ENCODE measurements at places on chromosomes 5 and 9.

DNA sequence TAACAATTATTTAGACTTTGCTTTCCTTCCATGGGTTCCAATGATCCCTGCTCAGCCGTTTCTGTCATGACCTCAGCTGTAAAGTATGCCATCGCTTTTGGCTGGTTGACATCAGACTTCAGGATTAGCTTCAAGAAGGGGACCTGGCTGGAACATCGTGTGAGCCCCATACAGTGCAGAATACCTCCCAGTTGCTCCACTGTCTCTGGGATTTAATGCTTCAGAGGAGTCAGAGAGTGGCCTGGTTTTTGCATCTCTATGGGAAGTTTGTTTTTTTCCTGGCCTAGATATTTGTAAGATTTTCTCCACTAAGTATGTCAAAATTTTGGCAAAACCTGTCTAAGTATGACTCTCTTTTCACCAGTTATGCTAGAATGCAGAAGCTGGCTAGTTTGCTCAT lies 216.9 kb downstream of the GABBR2 start:
- DNase-seq = no peak

DNA sequence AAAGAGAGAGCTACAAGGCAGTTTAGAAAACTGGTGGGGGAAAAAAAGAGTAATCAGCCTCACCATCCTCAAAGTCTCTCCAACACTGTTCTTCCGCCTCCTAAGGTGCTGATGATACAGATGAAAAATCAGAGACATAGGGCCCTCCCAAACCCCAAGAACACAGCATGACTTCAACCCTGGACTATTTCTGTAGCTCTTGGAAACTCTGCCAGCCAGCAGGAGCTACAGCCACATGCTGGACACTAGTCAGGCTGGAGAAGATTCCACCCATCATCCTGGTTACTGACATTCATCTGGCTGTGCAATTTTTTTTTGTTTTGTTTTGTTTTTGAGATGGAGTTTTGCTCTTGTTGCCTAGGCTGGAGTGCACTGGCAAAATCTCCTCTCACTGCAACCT lies 42.4 kb downstream of the OXCT1 start:
- no peak for DNase-seq

DNA sequence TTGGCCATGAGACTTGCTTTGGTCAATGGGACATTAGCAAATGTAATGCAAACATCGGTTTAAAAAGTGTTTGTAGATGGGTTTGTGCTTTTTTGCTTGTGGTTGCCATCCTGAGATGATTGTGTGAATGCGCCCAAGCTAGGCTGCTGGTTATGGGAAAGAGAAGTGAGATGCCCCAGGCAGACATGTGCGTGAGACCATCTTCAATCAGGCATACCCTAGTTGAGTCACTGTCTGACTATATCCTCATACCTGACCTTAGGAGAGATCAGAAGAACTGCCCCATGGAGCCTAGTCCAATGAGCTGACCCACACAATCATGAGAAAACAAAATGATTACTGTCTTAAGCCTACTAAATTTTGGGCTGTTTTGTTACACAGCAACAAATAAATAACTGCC lies 36.8 kb upstream of the ZNF608 start:
- no peak for DNase-seq

DNA sequence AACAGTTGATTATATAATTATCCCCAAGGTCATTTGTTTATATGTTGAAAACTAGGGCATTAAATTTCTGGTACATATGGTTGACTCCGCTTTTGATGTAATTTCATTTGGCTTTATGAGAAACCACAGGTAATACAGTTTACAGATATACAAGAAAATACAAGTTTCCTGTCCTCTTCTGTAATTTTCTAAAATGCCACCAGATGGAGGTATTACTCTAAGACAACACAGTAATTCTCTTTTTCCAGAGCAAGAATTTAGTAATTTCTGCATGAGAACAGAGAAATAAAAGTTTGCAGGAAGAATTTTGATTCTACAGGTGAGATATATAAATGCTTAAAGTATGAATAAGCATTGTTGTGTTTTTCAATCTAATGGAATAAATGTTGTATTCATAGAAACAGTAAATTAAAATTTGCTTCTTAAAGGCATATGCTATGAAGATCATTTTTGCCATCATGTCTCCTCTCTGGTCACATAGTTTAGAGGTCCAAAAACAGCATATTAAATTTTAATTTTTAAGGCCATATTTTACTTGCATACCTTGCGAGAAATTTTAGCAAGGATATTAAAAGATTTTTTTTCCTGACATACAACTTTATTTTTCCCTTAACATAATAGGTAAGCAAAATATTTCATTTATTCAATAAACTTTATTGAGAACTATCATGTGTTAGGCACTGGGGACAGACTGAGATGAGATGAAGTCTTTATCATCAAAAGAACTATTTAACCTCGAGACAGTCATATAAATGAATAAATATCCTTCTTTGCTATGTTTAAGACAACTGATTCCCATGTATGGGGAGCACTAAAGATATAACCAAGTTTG lies 22.7 kb downstream of the CHD1 start:
- DNase-seq = no peak

DNA sequence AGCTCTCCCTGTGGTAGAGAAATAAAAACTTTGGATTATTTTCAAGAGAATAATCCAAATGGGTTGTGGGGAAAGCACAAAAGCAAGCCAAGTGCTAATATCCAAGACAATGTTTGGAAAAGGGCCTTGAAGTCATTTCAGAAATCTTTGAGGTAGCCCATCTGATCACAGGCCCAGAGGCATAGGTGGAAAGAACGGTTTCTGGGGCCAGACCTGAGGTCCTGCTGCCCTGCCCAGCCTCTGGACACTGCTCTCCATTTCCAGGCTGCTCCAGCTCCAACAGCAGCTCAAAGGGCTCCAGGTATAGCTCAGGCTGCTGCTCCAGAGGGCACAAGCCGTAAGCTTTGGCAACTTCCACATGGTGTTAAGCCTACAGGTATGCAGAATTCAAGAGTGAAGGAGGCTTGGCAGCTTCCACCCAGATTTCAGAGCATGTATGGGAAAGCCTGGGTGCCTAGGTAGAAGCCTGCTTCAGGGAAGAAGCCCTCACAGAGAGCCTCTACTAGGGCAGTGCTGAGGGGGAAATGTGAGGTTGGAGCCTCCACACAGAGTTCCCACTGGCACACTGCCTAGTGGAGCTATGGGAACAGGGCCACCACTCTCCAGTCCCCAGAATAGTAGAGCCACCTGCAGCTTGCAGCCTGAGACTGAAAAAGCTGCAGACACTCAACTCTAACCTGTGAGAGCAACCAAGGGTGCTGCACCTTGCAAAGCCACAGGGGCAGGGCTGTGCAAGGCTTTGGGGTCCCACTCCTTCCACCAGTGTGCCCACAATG lies 133.1 kb downstream of the PIK3R1 start:
- no peak for DNase-seq

DNA sequence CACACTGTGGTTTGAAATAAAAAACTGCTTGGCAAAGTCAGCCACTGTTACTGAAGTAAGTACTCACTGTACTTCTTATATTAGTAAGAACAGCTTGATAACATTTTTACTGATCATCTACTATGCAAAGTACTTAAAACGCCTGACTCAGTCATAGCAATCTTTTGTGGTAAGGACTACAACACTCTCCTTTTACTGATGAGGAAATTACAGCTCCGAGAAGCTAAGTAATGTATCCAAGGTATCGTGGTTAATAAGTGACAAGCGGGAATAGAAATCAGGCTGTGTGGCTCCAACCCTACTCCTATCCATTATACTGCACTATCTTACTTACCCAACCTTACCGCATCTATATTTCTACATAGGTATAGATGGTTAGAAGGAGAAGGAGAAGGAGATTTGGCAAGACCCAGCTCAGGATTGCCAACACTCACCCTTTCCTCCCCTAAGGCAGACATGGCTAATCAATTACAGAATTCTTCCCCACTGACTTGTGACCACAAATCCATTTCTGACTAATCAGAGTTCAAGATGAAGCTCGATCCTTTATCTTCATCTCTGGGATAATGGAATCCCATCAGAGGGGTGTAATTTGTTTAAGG lies 281.4 kb downstream of the SPOCK1 start:
- DNase-seq = no peak

GRCh38 chr9:129027224-129027684 lies 877 bp downstream of the SH3GLB2 start:
- no peak for DNase-seq

GRCh38 chr9:13414349-13414748 lies 134.9 kb upstream of the MPDZ start:
- DNase-seq = no peak

DNA sequence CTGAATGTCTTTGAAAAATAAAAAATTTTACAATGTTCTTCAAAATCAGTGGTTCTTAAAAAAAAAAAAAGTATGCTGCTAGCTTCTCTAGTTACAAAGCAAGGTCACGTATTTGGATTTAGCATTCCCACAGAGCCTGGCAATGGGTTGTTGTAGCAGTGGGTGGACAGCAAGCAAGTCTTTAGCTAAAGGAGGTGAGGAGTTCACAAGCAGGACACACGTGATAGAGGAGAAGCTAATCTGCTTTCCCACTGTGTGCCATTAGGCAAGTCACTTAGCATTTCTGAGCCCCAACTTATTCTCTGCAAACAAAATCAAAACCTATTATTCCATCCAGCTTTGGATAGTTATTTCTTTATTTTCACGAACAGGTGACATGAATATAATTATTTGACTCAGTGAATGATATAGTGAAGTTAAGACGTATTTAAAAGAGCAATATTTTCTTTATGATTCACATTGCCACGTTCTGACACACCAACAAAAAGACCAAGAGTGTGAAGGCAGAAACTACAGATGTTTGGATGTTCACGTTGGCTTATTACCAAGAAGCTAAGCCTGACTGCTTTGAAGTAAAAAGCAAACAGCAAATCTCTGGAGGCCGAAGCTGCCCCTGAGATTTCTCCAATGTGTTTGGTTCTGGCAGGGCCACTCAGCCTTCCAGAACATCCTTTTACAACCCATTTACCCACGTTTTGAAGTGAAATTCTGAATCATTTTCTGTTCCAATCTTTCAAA lies 612.1 kb upstream of the CDH6 start:
- DNase-seq = no peak

DNA sequence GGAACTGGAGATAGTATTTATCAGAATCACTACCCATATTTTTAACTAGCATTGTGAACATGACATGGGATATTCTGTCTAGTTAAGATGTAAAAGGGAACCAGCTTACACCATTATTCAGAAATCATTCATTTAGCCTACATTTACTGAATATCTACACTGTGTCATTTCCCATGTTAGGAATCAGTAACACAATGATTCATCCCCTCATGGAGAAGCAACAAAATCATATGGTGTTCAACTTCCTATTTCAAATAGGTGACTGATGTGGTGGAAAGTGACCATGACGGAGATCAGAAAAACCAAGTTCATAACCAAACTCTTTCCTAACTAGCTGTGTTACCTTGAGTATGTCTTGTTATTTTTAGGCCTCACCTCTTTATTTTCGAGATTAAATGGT lies 550.0 kb upstream of the TUSC1 start:
- DNase-seq = no peak

- no peak for DNase-seq
Measured at GRCh38 chr9:119185298-119185697, 183.9 kb downstream of the BRINP1 start.

DNA sequence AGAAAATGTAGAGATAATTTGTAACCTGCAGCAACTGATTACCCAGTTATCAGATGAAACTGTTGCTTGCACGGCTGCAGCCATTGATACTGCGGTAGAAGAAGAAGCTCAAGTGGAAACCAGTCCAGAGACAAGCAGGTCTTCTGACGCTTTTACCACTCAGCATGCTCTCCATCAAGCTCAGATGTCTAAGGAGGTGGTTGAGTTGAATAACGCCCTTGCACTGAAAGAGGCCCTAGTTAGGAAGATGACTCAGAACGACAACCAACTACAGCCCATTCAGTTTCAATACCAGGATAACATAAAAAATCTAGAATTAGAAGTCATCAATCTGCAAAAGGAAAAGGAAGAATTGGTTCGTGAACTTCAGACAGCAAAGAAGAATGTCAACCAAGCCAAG lies 1.7 kb downstream of the KIF4B start:
- no peak for DNase-seq

DNA sequence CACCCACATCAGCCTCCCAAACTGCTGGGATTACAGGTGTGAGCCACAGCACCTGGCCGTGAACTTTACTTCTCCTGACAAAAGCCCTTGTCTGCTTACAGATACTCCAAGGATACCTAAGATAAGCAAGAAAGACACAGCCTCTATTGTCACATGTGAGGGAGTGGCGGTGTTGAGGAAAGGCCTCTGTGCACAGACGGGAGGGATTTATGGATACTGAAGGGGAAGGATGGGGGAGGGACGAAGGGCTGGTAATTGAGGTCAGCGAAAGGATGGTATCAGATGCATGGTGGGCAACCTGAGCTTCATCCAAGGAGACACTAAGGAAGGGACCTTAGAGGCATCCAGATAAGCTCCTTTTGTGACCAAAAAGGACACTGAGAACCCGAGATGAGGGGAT lies 66.7 kb upstream of the CKMT2 start:
- DNase-seq = no peak

DNA sequence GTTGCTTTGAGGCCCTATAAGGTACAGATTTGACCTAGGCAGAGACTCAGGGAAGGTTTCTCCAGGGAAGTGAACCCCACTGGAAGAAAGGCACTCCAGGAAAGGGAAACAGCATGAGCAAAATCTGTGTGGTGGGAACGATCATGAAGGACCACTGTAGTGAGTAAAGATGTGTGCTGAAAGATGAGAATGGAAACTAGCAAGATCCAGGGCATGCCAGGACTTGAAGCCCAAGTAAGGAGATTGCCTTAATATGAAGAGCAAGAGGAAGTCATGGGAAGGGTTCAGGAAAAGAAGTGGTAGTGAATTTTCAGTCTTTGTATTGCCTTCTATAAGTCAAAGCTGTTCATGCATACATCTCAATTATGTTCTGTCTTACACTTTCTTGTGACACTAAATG lies 55.2 kb upstream of the SLIT3 start:
- no peak for DNase-seq

DNA sequence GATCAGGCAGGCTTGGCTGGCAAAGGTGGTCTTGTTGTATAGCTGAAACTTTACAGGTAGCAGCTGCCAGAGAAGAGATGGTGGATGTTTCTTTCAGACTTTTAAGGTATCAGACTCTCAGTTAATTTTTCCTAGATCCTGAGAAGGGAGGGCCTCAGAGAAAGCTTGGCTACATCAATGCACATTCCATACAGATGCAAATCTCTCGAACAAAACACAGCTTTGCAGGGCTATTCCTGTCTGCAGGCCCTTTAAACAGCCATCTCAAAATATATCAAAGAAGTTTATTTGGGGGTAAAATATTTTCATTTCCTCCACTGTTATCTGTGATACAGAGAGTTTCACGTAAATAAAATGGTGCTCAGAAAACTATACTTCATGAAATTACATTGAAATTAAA lies 1584.4 kb downstream of the EFNA5 start:
- DNase-seq = no peak

- no peak for DNase-seq
Measured at GRCh38 chr5:176176231-176176630, 62.0 kb upstream of the SIMC1 start.

- no peak for DNase-seq
Measured at GRCh38 chr5:141944076-141944475, 13.9 kb downstream of the PCDH12 start.

GRCh38 chr9:19481121-19481870 lies 72.5 kb downstream of the ACER2 start:
- no peak for DNase-seq

GRCh38 chr5:81194633-81195334 lies 38.3 kb upstream of the CKMT2 start:
- peak; percentile 75 for DNase-seq
